ENCODE measurements at places on chromosomes 3 and 15.

DNA sequence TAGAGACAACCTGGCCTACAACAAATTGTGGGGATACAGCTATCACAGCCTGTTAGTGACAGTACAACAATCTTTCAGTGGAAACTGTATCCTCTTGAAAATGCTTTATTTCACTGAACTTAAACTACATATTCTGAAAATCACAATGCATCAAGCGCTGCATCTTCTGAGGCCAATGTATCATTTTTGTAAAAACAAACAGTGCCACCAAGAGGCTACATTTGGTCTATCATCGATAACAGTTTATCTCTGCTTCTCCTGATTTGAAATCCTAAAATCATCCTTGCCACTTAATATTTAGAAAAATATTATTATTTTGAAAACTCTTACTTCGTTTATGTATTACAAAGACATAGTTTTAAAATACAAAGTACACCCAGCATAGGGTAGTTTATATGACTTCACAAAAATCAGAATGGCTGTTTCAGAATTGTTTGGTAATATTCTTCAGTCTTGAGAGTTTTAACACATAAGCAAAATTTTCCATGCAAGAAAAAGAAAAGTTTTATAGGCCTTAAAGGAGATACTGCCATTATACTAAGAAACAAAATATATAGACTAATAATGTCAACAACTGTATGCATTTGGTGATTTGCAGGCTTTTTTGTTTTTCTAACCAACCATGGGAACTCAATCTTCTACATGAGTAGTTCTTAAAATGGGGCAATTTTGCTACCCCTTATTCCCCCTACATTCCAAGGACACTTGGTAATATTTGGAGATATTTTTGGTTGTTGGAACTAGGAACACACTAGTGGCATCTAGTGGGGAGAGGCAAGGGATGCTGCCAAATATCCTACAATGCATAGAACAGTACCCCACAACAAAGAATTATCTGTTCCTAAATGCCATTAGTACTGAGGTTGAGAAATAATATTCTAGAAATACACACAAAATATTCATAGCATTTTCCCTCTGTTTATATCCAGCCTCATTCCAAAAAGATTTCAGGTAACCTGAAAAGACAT is 42.3 kb downstream of the WDR72 start:
- DNase-seq = peak; percentile 6

DNA sequence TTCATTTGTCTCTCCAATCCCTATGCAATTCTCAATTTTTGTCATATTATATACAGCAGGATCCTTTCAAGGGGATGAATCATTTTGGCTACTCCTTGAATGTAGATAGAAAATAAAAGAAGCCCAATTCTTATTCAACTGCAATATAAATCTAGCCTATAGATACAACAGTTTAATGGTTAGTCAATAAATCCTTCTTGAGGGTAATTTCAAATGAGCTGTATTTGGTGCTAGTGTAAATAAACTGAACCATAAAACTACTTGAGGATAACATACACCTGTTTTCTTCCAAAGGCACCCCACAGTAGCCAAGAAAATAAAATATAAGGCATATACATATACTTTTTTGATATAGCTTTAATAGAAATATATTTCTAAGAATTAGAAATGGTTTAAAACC is 830.3 kb downstream of the ROBO1 start:
- no peak for DNase-seq

DNA sequence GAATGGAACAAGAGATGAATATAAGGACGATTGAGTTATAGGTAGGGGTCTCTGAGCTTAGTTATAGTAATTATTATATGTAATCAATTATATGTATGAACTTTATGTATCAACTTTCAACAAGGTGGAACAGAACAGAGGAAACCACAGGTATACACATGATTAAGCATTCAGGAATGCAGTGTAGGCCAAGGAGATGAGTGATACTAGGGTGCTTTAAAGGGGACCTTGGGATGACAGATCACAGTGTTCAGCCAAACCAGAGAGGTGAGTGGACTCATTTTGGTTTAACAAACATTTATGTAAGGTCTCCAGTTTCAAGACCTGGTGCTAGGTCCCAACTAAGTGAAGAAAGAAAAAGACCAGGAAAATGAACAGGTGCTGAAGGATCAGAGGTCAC is 895.5 kb downstream of the ROBO2 start:
- DNase-seq = no peak

GRCh38 chr15:82963471-82964341 is 11.2 kb upstream of the HOMER2 start:
- peak; percentile 29 for DNase-seq

- DNase-seq = no peak
These were observed 130.9 kb upstream of the SATB1 start for GRCh38 chr3:18556001-18556408.

- no peak for DNase-seq
These were observed 12.4 kb downstream of the DNAJB8 start for GRCh38 chr3:128454310-128454618.

DNA sequence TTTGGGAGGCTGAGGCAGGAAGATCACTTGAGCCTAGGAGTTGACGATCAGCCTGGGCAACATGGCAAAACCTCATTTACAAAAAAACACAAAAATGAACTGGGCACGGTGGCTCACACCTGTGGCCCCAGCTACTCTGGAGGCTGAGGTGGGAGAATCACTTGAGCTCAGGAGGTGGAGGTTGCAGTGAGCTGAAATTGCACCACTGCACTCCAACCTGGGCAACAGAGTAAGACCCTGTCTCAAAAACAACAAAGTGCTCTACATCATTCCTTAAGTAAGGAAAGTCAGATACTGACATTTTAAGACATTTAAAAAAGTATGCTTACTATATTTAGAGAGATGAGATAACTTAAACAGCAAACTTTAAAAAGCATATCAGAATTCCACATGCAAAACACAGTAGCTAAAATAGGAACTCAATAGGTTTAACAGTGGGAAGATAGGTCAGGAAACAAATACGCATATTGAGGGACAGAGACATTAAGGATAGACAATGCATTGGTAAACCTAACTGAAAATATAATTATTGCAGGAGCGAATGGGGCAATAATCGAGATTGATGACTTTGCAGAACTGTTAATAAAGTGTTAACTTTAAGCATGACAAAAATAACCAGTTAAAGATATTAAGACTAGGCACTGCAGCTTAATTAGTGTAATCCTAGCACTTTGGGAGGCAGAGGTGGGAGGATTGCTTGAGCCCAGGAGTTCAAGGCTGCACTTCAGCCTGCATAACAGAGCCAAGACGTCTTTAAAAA is 32.1 kb downstream of the MORF4L1 start:
- DNase-seq = no peak

DNA sequence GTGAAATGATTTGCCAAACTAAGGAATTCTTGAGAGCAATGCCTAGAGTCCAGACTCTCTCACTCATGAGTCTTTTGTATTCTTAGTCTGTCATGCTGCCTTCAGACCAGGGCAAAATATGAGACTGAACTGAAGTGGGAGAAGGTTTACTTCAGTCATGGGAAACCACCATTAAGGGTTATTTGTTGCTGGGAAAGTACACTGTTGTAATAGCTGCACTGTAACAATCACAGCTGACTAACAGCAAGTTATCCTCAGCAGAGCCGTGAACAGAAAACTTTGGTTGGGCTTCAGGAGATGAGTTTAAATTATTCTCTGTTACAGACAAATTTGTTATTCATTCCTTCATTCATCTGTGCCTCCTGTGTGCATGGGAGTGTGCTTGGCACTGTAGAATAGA is 258.5 kb downstream of the ROBO2 start:
- no peak for DNase-seq

DNA sequence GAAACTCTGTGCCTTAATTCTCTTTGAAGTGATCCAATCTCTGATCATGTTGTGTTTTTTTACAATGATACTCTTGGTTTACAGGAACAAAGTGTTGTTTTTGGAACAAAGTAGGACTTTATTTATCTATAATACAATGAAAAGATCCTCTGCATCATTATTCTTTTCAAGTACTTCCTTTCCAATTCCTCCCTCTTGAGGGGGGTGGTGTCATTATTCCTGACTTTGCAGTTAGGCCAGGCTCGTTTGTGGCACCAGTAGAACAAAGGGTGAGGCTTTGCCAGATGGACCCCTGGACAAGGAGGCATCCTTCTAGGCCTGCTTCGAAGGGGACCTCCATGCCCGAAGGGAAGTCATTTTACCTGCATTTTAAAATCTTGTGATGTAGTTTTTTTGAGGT is 41.7 kb upstream of the ZBTB38 start:
- no peak for DNase-seq

DNA sequence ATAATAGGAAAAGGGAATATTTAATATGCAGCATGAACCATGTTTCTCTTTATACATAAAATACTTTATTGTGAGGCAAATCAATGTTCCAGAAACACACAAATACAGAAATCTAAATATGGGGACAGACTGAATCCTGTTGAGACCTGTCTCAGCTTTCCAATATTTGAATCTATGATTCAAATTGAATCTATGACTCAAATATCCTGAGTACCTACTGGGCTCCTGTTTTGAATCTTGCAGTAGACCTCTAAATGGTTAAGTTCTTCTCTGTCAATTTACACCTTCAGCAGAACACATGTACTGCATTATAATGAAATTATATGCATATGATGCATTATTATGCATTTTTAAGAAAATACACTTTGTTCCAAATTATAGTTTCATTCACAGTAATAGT is 143.2 kb upstream of the PLXND1 start:
- DNase-seq = no peak

- peak; percentile 61 for DNase-seq
These were observed 7.4 kb downstream of the ZIC4 start for GRCh38 chr3:147398813-147399534.

GRCh38 chr3:100928638-100929428 is 64.4 kb downstream of the ABI3BP start:
- DNase-seq = peak; percentile 94

DNA sequence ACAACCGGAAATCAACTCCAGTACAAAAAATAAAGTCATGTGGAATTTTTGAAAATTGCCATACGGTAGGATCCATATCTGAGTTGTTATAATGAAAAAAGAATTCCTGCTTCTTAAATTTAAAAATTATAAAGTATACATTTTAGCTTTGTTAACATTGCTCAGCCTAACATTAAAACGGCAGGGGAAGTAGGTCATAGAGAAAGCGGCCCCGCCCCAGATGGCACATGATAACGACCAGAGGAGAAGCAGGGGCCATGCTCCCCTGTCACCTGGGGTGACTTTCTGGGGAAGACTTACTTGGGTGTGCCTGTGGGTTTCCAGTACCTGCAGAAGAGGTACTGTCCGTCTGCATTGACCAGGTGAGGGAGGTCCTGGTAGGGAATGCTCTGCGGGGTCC is 921 bp downstream of the MGLL start:
- no peak for DNase-seq

DNA sequence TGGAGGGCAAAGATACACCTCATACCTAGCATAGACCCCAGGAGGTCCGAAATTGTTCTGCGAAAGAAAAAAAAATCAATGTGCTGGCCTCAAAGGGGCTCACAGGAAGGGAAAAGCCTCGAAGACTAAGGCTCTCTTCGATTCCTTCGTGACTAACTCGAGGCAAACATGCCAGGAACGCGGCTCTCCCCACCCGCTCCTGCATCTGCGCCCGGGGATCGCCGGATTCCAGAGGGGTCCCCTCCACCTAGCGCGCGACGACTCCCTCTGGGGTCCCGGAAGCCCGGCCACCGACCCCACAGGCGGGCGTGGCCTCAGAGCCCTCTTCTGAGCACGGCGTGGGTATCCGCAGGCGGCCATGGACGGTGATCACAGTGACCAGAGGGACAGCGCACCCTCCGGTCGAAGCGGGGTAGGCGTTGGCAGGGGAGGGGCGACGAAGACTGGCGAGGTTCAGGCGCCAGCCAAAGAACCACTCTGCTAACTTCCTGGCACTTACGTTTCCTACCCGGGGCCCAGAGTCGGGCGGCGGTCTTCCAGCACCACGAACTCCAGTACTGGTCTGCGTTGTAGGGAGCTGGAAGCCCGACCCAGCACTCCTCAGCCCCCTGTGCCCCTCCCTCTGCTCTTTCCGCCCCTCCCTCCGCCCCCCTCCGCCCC is 515 bp upstream of the EIF3J start:
- DNase-seq = no peak
